ENCODE measurements at places on chromosomes 13 and 19.

DNA sequence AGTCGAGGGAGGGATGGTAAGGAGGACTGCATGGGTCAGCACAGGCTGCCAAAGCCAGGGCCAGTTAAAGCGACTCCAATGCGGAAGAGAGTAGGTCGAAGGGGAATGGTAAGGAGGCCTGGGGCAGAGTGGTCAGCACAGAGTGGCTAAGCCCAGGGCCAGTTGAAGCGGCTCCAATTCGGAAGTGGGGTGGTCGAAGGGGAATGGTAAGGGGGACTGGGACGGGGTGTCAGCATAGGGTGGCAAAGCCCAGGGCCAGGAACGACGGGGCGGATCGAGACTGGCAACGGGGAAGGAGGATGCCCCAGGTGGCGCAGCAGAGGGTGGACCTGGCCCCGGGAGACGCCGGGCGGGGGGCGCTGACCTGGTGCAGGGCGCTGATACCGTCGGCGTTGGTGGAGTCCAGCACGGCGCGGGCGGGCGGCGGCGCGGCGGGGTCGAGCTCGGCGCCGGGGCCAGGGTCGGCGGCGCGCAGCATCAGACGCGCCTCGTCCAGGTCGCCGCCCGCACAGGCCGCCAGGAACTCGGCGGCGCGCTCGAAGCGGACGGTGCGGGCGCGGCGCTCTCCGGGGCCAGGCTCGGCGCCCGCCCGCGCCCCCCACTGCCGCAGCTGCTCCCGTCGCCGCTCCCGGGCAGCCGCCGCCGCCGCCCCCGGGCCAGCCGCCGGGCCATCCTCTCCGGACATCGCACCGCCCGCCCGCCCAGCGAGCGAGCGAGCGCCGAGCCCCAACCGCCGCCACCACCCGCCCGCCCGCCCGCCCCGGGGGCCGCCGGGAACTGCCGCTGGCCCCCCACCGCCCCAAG lies at the start of gene PPP1R12C:
Gene PPP1R12C, minus strand, starts transcription at position 779 of the 804 bp plus-strand sequence. Its CDS starts 94 bp downstream, at position 685.
- DNase-seq: no peak

DNA sequence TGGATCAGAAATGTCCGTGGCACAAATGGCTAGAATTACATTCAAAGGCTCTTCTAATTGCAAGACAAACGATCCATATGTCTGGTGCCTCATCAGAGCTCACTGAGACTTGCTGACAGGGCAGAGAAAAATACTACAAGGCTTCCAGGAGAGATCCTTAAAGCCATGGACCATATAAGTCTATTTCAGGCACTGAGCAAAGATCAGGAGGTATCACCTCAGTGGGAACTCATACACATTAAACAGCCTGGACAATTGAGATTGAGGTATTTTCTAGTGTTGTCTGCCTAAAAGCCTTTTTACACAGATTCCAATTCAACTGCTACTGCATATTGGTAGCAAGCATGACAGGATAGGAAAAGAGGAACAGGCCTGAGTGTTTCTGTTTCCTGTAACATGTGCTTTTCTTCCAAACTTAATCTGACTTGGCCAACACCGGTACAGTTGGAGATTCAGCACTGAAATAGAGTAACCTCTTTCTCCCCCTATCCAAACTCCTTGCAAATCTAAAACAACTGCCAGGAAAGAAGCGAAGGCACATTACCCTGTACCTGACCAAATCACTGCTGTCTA lies 65.9 kb downstream of the SERP2 start:
- DNase-seq: no peak

DNA sequence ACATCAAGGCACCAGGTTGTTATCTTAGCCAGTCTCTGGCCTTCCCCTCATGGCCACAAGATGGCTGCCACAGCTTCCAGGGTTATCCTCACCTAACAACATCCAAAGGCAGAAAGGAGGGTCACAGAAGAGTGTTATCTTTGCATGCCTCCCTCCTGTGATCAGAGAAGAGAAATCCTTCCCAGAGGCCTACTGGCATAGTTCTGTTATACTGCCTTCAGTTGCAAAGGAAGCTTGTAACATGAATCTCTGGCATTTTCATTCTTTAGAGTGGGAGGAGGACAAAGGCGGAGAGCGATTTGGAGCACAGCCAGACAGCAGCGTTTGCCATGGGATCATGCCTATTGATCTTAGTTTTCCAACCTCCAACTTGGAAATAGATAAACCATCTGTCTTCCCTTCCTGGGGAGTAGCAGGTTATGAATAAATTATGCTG lies 135.7 kb downstream of the DNAJC15 start:
- DNase-seq: peak; percentile 26

GRCh38 chr19:55075371-55075998 lies at the start of gene EPS8L1:
Gene EPS8L1 (plus strand): TSS chr19:55075869. CDS start chr19:55076445, 576 bp downstream.
- DNase-seq: no peak

- DNase-seq: no peak
These were observed 552.1 kb downstream of the DCT start for GRCh38 chr13:93927431-93927830.

DNA sequence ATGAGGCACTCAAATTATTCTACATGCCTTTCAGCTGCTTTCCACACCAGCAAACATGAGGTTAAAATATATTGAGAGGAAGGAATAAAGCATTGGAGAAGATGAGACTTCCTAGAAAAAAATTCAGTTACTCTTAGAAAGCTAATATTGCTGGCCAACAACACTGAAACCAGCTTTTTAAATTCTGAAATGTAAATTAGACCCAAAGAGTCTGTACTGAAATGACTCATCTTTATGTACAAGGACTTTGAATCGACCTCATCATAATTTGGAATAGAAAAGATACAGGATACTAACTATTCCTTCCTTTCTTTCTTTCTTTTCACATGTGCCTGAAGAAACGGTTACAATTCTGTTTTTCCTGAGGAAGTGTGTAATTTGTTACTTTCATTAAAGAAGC lies 6.5 kb upstream of the HSPH1 start:
- DNase-seq: no peak

GRCh38 chr13:108033800-108034707 lies 181.3 kb downstream of the LIG4 start:
- no peak for DNase-seq

- DNase-seq: no peak
These were observed 7.4 kb downstream of the ZNF554 start for GRCh38 chr19:2827022-2827421.

DNA sequence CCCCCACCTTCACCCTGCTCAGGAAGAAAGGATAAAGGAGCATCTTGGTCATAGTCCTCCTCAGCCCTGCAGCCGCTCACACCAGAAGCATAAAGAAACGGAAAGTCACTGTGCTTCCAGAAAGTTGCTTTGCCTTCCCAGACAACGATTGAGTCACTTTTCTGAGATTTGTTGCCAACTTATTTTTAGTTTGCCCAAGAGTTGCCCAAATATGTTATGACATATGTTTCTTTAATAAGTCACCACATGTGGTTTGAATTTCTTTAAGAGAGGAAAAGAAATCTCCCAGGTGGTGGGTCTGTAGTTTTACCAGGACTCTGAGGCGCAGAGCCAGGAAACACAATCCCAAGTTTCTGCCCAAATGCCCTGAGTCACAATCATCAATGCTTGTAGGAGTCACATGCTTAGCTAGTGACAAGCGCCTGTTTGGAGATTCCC lies 63.4 kb upstream of the LRCH1 start:
- DNase-seq: no peak

- DNase-seq: no peak
These were observed 43.1 kb downstream of the ZNF611 start for GRCh38 chr19:52691737-52692136.

- DNase-seq: peak; percentile 96
These were observed at the start of gene DNAJC3 for GRCh38 chr13:95676762-95677563. Gene DNAJC3 (plus strand): TSS chr13:95677139. CDS start chr13:95677256, 117 bp downstream.

DNA sequence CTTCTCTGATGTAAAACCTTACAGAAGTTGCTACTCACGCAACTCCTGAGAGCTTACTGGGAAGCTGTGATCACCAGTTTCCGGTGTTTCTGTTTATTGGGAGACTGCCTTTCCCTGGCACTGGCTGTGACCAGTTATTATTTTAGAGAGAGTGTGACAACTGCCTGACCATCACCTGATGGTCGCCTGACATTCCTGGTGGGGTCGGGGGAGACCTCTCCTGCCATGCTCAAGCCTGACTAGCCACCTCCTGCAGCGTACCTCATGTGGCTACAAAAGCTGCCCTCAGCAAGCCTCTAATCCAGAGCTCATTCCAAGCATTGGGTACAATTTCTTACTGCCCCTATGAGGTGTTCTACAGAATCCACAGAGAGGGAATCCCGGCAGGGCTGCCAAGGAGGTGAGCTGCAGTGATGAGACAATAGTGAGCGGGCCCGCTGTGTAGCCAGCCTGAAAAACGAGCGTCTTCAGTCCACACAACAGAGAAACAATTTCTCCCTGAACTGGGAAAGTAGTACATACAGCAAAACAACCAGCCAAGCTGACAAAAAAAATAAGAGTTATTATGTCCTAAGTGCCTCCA lies 28.7 kb downstream of the GJA3 start:
- no peak for DNase-seq

- DNase-seq: no peak
These were observed 25.0 kb downstream of the GRIN2D start for GRCh38 chr19:48418317-48419064.

DNA sequence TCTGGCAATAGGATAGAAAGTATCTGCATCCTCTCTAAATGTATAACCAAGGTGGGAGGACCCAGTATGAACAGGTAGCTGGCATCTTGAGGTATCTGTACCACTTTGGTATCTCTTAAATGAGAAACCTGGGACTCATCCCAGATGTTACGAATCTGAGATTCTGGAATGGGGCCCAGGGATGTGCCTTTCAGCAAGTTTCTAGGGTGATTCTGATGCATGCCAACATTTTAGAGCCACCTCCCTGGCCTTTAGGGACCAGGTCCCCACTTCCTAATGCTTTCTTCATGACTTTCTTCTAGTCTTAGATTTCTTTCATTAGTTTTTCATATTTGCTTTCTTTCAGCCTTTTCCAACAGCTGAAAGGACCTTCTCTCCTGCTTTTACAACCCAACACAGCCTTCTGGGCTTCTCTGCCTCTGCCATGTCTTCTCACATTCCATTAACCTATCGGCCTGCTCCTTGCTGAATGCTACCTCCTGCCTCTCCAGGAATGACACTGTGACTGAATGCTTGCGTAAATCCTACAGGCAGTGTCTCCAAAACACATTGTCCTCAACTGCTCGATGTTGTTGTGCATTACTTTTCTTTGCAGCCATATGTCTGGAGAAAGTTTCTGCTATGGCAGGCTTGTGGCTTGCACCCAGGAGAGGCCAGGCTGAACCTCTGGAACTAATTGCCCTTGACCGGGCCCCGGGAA lies 284.0 kb downstream of the DNAJC15 start:
- no peak for DNase-seq

GRCh38 chr19:871446-872265 lies 12.2 kb downstream of the CFD start:
- no peak for DNase-seq

DNA sequence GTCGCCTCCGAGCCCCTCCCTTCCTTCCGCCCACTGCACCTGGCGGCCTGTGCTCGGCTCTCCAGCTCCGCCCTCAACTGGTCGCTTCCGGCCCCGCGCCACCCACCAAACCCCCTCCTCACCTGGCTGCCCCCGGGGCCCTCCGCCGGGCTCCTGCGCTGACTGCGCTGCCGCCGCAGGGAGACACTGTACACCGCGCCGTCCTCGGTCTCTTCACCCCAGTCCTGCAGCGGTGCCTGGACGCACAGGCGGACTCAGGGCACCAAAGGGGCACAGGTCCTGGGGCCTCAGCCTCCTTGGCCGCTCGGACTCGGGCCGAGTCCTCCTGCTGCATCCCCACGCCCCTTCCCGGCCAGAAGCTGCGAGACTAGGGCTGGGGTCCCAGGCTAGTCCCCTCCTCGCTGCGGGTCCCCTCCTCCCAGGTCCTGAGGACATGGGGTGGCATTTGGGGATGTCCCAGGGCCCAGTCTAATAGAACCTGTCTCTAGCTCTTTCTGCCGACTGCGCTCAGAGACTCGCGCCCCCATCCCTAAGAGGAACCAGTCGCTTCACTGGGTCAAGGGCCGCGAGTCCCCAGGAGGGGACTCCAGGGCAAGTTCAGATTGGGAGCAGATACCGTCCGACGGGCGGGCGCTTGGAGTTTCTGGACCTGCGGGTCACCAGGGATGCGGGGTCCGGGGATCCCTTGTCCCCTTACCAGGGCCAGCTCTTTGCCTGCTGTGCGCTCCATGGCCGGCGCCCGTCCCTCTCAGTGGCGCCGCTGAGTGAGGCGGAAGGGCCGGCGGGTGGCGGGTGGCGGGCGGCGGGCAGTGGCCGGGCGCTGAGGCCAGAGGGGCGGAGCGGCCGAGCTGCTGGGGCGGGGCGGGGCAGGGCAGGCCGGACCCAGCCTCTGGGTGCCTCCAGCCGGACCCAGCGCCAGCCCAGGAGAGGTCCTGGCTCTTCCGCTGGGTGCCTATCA lies at the start of gene RGL3:
Gene RGL3, minus strand, starts transcription at position 766 of the 958 bp plus-strand sequence. Its CDS starts 36 bp downstream, at position 730.
- peak; percentile 70 for DNase-seq

DNA sequence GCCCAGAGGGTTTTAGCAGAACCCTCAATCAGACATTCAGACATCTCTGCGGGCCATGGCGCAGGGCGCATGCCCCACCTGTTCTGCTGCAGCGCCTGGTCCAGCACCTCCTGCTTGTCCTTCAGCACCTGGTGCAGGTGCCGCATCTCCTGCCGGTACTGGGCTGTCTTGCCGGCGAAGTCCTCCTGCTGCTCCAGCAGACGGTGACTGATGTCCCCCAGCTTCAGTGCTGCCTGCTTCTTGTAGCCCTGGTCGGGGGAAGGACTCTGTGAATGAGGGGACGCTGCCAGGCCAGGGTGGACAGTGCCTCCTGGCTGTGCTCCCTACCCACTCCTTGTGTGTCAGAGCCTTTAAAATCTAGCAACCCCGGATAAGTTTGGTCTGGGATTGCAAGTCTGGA lies 12.2 kb upstream of the SLC7A9 start:
- no peak for DNase-seq

DNA sequence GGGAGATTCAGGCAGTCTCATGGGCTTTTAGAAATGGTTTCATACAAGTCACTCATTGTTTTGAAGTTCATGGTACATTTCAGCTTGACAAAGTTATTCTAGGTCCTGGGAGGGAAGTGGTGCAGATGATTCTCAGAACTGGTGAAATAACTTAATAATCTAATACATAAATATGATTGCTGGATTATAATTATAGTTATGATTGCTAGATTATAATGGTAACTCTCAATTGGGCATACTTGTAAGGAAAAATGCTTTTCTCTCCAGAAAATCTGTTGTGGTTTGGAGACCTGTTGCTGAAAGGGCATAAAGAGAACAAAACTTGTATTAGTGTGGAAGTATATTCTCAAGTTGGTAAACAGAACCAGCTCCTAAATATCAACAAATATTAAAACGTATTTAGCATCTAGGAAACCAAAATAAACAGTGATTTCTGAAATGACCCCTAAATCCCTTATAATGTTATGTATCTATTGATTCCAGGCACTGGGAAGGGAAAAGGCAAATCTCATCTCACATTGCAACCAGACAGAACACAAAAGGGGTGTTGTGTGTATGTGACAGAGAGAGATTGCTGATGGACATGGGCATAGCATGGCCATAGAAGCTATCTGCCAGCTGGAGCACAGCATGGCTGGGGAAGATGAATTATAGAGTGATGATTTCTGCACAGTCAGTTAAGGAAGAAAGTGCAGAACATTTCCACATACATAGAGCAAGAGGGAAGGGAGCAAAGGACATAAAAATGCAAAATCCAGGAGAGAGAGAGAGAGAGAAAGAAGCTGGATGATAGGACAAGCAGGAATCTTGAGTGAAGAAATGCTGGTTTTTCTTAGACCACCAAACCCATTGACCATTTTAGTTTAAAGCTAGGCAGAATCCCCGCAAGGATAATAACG lies 87.1 kb upstream of the FRY start:
- DNase-seq: no peak
